GM12864 (cell line): ENCODE measurements at places on chromosomes 2 and 18.

GRCh38 chr2:113876503-113877387, 13.1 kb upstream of the ACTR3 start:
- DNase-seq, result no peak

GRCh38 chr2:140863713-140864112, 1267.1 kb downstream of the LRP1B start:
- DNase-seq, result peak; percentile 3

- DNase-seq, result no peak
Observed at GRCh38 chr18:63603355-63603754, 16.2 kb downstream of the SERPINB13 start.

DNA sequence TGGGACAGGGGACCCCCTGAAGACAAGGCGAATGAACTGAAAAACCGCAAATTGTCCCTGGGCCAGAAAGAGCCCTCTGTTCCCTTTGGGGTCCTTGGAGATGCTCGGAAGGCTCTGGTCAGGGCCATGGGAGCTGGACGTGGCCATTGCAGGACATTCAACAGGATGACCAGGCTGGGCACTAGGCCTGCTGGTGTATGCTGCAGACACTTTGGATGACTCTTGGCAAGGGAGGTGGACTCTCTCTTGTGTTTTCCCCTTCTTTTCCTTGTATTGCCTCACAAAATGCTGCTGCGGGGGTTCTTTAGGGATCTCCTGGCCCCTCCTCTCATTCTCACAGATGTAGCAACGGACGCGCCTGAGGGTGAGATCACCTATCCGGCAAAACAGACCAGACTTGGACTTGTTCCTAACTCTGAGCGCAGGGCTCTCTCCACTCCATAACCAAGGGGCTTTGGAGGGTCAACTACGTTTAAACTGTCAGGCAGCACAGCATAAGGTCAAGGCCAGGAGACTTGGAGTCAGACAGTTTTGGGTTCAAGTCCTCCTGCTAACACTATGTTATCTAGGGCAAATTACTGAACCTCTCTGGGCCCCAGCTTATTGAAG, 41.8 kb upstream of the SH3RF3 start:
- no peak for DNase-seq

- DNase-seq, result no peak
Observed at GRCh38 chr2:233480490-233481202, 85.9 kb downstream of the USP40 start.

- DNase-seq, result no peak
Observed at GRCh38 chr18:57519668-57520424, 66.7 kb downstream of the FECH start.

GRCh38 chr2:122927710-122928557, 1097.2 kb upstream of the CNTNAP5 start:
- DNase-seq, result no peak

- peak; percentile 21 for DNase-seq
Observed at GRCh38 chr2:206937555-206937954, 1.8 kb upstream of the CPO start.

DNA sequence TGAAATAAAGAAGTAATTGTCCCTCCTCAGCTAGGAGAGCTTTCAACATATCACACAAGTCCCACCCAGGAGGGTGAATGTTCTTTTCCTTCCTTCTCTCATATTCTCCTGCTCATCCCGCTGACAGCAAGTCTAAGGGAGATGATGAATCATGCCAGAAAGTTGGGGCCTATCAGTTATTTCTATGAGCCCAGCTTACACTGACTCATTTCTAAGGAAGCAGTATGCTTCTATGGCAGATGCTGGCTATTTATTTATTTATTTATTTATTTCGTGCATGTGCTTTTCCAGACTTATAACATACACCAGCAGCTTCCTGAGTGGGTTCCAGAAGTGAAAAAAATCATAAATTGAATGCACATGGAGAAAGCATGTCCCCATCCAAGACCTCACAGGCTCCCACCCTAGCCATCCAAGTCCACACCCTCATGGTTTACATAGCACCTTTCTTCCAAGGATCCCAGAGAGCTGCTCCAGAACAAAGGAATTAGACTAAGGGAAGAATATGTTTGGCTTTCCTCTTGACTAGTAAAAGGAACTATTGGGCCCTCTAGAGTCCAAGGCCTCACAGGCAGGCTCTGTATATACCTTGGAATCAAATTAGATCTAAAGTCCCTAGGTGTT, 1074.2 kb upstream of the ZEB2 start:
- no peak for DNase-seq

DNA sequence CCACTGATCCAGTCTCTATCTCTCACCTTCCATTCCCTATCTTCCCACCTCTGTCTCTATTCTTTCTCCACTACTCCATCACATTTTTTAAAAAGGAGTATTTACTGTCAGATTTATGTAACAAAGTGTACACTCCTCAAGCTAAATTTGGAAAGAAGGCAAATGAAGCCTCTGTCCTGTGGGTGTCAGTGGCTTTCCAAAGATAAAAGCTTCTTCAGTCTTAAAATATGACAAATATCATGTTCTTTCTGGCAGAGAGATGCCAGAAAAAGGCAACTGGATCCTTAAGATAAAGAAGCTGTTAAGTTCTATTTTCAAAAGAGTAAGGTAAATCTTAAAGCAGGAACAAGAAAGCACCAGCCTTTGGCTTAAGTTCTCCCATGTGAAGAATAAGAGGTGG, 7.1 kb downstream of the DUSP11 start:
- DNase-seq, result no peak

DNA sequence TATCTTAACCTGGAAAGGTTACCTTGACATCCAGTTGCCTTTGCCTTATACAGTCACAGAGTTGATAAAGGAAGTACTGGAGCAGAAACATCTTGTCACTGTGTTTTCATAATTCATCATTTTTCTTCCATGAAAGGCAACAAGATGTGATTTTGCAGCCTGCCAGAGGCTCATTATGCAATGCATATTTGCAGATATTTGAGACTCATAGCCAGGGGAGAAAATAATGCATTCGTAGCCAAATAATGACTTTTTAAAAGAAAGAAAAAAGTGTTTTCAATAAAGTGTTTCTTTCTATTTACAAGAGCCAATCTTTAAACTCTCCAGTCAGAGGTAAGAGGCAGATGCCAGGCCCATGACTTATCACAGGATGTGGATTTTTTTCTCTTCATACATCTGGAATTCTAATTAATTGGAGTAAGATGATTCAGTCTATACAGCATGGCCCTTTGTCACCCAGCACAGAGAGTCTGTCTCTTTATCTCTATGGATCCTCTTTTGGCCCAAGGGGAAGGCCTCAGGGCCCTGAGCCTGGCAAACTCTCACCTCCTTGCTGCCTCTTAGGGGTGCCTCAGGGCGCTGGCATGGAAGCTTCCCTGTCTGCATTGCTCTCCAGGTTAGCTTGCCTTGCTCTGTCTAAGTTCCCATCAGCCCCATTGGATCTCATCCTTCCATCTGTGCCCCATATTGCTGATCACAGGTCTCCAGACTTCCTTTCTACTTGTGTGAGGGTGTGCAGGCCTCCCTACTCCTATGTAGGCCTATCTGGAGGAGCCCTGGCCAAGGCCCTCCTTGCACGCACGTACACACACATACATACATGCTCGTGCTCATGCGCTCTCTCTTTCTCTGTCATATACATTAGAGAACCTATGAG, 247.7 kb downstream of the TPGS2 start:
- no peak for DNase-seq

DNA sequence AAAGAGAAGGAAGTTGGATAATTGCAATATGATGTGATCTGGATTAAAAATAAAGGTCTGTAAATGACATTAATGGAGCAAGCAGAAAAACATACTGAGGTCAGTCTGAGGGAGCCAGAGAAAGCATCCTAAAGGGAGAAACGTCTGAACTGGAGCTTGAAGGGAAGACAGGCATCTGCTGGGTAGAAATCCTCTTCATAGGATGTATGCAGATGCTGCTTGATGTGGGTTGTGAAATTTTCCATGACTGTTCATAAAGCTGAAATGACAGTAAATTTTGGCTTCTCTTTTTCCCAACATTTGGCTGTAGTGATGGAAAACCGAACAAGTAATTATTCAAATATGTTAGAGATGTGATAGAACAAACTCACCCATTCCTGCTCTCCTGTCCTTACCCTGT, 287.6 kb downstream of the CAMKMT start:
- no peak for DNase-seq

- no peak for DNase-seq
Observed at GRCh38 chr2:197312186-197312585, 1.6 kb upstream of the ANKRD44 start.

GRCh38 chr2:237594514-237594871, 4.0 kb upstream of the RAB17 start:
- DNase-seq, result no peak

DNA sequence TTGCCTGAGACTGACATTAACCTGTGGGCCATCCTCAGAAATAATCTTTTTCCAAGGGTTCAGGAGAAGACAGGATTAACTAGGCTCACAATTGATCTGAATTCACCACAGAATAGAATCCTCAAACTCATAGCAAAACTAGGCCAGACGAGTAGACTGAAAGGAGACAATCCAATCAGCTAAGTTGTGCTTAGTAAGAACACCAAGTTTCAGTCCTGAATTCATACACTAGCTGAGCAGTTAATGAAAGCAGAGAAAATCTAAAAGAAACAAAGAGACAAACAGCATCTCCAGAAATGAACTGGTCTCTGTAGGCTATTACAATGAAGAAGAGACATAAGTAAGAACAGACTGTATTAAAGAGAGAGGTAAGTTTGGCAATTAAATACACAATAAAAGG, 89.5 kb downstream of the GORASP2 start:
- peak; percentile 27 for DNase-seq

GRCh38 chr2:27814758-27815157, 43.2 kb downstream of the MRPL33 start:
- DNase-seq, result no peak

- no peak for DNase-seq
Observed at GRCh38 chr2:187543488-187543887, 10.7 kb downstream of the TFPI start.
